ENCODE measurements at places on chromosomes 5 and 9.

GRCh38 chr5:18003784-18004183 is 369.5 kb downstream of the TAF11L14 start:
- no peaks in the 10 kb centered on the region for H3K4me1 ChIP-seq
- no peaks in the 10 kb centered on the region for H3K27me3 ChIP-seq
- no peak for DNase-seq
- H3K36me3 ChIP-seq = no peaks in the 10 kb centered on the region
- H3K27ac ChIP-seq = no peak overlapping the region

GRCh38 chr5:56763711-56764466 is 51.5 kb upstream of the MAP3K1 start:
- no peak overlapping the region for H3K4me3 ChIP-seq
- H3K4me1 ChIP-seq = no peaks in the 10 kb centered on the region
- no peaks in the 10 kb centered on the region for H3K27me3 ChIP-seq
- no peak overlapping the region for H3K27ac ChIP-seq
- H3K36me3 ChIP-seq = no peaks in the 10 kb centered on the region

DNA sequence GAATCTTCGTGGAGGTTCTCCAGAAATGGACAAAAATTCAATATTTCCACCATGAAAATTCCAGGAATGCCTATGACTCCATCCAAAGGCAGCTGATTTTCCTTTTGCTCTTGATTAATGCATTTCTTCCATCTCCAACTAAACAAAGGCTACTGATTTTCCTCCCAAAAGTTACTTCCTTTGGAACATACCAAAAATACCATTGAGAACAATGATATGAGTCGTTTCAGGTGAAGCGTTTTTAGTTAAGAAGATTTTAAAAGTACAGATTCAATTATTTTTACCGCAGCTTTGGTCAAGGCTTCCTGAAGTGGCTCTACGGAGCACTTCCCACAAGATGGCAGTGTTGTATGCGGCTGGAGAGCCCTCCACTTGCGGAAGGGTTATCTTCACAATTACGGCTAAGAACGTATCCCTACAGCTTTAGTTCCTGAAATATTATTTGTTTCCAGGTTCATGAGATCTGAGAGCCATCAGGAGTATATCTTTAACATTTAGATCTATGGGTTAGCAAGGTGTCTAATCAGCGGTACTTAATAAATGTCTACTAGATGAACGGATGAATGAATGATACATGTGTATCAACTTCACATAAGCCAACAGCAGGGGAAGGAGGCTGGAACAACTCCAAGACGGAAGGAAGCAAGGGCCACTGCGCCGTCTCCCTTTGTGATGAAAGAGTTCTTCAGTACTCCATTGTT is 35.9 kb upstream of the ARSB start:
- peaks cover 3% of the 10 kb centered on the region for H3K4me1 ChIP-seq
- peak; percentile 49 for DNase-seq
- H3K4me3 ChIP-seq = no peak overlapping the region
- H3K27me3 ChIP-seq = peaks cover 5% of the 10 kb centered on the region
- H3K36me3 ChIP-seq = no peaks in the 10 kb centered on the region
- H3K27ac ChIP-seq = no peak overlapping the region

GRCh38 chr5:9374025-9374424 is 171.8 kb downstream of the SEMA5A start:
- H3K4me3 ChIP-seq = no peak overlapping the region
- no peaks in the 10 kb centered on the region for H3K36me3 ChIP-seq
- no peaks in the 10 kb centered on the region for H3K27me3 ChIP-seq
- H3K4me1 ChIP-seq = no peaks in the 10 kb centered on the region
- no peak overlapping the region for H3K27ac ChIP-seq

DNA sequence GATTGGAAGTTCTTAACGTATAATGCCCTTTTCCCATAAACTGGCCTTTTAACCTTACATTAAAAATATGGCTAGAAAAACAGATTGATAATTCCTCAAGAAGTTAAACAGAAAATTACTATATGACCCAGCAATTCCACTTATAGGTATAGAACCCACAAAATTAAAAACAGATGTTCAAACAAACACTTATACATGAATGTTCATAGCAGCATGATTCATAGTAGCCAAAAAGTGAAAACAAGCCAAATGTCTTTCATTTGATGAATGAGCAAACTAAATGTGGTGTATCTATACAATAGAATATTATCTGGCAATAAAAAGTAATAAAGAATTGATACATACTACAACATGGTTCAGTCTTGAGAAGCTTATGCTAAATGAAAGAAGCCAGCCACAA is 35.5 kb downstream of the POU5F2 start:
- no peak overlapping the region for H3K27ac ChIP-seq
- H3K4me3 ChIP-seq = no peak overlapping the region
- no peaks in the 10 kb centered on the region for H3K4me1 ChIP-seq

DNA sequence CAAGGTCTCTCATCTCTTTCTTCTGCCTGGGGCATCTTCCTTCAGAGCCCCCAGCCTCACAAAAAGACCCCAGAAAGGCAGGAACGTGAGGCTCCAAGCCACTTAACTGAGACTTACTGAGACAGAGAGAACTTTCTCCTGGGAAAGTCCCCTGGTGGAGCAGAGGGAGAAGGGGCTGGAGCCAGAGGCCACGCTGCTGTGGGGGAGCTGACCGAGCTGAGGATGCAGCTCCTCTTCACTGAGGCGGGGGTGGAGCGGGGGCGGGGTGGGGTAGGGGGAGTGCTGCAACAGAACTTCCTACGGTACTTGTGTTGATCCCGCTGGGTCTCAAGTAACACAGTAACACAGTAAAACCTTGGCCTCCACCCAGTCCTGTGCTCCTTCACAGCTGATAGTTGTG is 204.0 kb downstream of the FSTL4 start:
- no peak overlapping the region for H3K27ac ChIP-seq
- H3K27me3 ChIP-seq = peaks cover 6% of the 10 kb centered on the region
- H3K36me3 ChIP-seq = no peaks in the 10 kb centered on the region
- no peak overlapping the region for H3K4me3 ChIP-seq
- no peak for DNase-seq

DNA sequence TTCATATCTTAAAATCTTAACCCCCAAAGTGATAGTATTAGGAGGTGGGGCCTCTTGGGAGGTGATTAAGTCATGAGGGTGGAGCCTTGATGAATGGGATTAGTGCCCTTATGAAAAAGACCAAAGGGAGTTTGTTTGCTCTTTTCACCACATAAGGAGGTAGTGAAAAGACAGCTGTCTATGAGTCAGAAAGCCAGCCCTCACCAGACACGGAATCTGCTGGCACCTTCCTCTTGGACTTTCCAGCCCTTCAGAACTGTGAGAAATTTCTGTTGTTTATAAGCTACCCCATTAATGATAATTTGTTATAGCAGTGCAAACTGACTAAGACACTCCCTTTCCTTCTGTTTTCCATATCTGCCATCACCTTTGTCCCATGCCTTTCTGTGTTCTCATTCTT is 20.8 kb downstream of the IFNB1 start:
- no peak overlapping the region for H3K4me3 ChIP-seq
- no peaks in the 10 kb centered on the region for H3K4me1 ChIP-seq
- H3K27ac ChIP-seq = no peak overlapping the region

GRCh38 chr9:38288502-38288901 is 104.0 kb upstream of the ALDH1B1 start:
- no peak for DNase-seq
- H3K27me3 ChIP-seq = no peaks in the 10 kb centered on the region
- H3K36me3 ChIP-seq = no peaks in the 10 kb centered on the region

DNA sequence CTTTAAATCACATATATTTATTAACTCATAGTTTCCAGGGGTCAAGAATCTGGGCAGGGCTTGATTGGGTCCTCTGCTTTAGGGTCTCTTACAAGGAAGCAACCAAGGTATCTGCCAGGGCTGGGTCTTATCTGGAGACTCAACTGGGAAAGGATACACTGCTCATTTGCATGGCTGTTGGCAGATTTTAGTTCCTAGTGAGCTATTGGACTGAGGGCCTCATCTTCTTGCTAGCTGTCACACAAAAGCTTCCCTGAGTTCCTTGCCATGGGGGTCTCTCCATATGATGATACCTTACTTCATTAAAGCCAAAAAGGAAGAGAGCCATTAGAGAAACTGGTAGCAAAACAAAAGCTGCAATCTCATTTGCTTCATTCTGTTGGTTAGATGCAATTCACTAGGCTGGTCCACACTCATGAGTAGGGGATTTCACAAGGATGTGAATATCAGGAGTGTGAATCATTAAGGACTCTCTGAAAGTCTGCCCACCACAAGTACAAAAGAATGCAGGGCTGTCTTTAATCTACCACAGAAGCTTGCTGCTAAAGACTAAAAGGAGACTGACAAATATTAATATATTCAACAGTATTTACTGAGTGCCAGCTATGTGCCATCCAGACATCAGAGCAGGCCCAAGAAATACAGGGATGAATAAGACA is 42.0 kb upstream of the TIMD4 start:
- no peak for DNase-seq
- no peak overlapping the region for H3K27ac ChIP-seq
- no peaks in the 10 kb centered on the region for H3K36me3 ChIP-seq
- no peaks in the 10 kb centered on the region for H3K27me3 ChIP-seq

GRCh38 chr5:144567421-144567780 is 396.7 kb downstream of the KCTD16 start:
- no peaks in the 10 kb centered on the region for H3K4me1 ChIP-seq
- DNase-seq = no peak
- H3K27ac ChIP-seq = no peak overlapping the region
- no peak overlapping the region for H3K4me3 ChIP-seq
- H3K36me3 ChIP-seq = no peaks in the 10 kb centered on the region
- H3K27me3 ChIP-seq = no peaks in the 10 kb centered on the region

DNA sequence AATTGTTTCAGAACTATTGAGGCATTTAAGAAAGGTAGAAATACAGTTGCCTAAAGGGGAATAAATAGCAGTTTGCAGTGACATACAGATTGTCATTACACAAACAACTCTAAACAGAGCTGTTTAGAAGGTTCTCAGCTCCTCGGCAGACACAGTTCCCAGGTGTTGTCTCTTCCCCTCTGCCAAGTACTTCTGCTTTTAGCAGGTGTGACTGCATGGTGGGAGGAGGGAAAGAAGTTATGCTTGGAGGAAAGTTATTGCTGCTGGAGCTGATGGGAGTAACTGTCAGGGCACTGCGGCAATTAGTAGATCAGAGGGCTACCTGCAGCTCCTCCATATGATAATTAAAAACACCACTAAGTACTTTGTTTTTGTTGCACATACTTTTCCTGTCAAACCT is 14.5 kb downstream of the EDIL3 start:
- no peak for DNase-seq
- H3K27ac ChIP-seq = no peak overlapping the region

DNA sequence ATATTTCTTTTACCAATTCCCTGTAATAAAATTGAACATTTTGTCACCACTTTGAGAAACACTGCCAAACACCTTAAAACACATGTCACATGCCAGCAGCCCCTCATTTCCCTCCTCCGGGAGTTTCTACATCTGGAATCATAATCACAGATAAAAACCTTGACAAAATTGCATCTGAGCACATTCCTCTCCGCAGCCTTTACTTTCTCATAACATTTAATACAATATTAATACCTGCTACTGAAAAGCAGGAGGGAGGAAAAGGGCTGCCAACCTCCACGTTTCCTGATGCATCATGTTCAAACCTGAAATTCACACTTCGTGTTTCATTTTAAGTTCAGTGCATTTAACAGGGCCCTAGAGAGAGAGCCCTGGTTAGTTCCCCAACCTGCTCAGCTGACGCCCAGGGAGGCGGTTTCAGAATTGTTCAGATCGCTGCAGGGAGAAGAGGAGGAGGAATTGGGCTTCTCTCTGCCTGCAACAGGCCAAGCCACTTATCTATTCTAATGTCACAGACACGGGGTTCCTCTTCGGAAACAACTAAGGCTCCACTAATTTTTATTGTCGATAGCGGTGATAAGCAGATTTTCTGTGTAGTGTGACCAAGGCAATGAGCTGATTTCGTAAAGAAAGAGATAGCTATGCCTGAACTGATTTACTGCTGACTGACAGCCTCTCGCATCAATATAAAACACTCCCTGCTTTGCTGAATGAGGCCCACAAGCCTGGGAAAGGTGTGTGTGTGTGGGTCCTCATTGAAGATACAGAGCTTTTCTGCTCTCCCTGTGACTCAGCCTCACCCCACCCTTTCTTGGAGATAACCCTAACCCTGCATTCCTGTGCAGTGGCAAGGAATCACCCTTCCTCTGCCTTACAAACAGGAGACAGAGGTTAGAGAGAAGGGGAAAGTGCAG is 4.9 kb upstream of the LHX2 start:
- no peak overlapping the region for H3K27ac ChIP-seq
- no peak overlapping the region for H3K4me3 ChIP-seq
- H3K4me1 ChIP-seq = no peaks in the 10 kb centered on the region
- H3K27me3 ChIP-seq = peaks cover 100% of the 10 kb centered on the region

GRCh38 chr5:54692631-54693030 is 175.1 kb downstream of the SNX18 start:
- H3K4me3 ChIP-seq = no peak overlapping the region
- H3K4me1 ChIP-seq = peaks cover 4% of the 10 kb centered on the region
- no peaks in the 10 kb centered on the region for H3K27me3 ChIP-seq
- H3K36me3 ChIP-seq = no peaks in the 10 kb centered on the region

DNA sequence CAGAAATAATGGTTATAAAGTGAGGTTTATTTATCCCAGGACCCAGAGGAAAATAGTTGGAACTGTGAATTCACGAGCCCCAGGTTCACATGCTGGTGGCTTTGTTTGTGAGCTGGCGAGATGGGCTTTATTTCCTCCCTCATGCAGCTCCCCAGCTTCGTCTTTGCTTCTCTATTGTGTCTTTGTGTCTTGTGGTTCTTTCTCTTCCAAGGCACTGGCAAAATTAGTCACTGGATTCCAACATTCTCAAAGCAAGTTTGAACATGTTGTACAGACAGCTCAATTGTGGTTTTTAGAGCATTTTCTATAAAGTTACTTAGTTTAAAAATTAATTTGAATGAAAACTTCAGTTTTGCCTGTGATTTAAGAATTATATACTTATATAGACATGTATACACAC is 7.2 kb downstream of the NDUFS6 start:
- H3K36me3 ChIP-seq = no peaks in the 10 kb centered on the region
- no peak overlapping the region for H3K4me3 ChIP-seq
- H3K27me3 ChIP-seq = no peaks in the 10 kb centered on the region

GRCh38 chr9:74804018-74804385 is 83.7 kb downstream of the TRPM6 start:
- peaks cover 4% of the 10 kb centered on the region for H3K4me1 ChIP-seq
- no peak overlapping the region for H3K4me3 ChIP-seq
- DNase-seq = no peak
- H3K27me3 ChIP-seq = no peaks in the 10 kb centered on the region
- H3K36me3 ChIP-seq = no peaks in the 10 kb centered on the region
- H3K27ac ChIP-seq = peak overlapping the region; percentile 33

DNA sequence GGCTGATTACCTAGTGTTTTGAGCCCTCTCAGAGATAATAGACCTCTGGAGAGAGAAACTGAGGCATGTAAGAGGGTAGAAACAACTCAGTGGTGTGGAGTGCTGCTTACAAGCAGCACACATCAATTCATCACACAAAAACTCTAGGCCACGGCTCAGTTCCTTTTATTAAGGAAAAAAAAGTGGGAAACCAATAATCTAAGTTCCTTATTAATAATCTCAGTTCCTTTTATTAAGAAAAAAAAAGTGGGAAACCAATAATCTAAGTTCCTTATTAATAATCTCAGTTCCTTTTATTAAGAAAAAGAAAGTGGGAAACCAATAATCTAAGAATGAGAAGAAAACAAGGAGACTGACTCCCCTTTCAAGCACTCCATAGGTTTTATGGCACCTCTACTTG is 28.0 kb downstream of the TXNDC8 start:
- H3K27ac ChIP-seq = no peak overlapping the region
- no peaks in the 10 kb centered on the region for H3K36me3 ChIP-seq
- no peaks in the 10 kb centered on the region for H3K27me3 ChIP-seq
- H3K4me1 ChIP-seq = no peaks in the 10 kb centered on the region
- no peak for DNase-seq
- no peak overlapping the region for H3K4me3 ChIP-seq

GRCh38 chr5:110932755-110933488 is 138.6 kb upstream of the TSLP start:
- H3K4me3 ChIP-seq = no peak overlapping the region
- no peaks in the 10 kb centered on the region for H3K4me1 ChIP-seq
- H3K27me3 ChIP-seq = no peaks in the 10 kb centered on the region
- no peak overlapping the region for H3K27ac ChIP-seq

Data from transverse colon (tissue), 4 donors.